ENCODE measurements at places on chromosomes 5 and 9. TPM values are rescaled to one million over a fixed set of nuclear protein-coding genes. Genes with fewer than 3 reads are reported as not detected.

GRCh38 chr9:16125629-16126028 is 572.8 kb downstream of the CCDC171 start:
- H3K4me3 ChIP-seq = no peak overlapping the region
- no peak overlapping the region for H3K27ac ChIP-seq
- H3K27me3 ChIP-seq = no peaks in the 10 kb centered on the region
- H3K4me1 ChIP-seq = no peaks in the 10 kb centered on the region

Gene GRM6
- polyA plus RNA-seq = not detected

- no peaks in the 10 kb centered on the region for H3K4me1 ChIP-seq
- H3K27me3 ChIP-seq = no peaks in the 10 kb centered on the region
- H3K4me3 ChIP-seq = no peak overlapping the region
- DNase-seq = no peak
- H3K27ac ChIP-seq = no peak overlapping the region
Measured at GRCh38 chr5:117242028-117242427, 667.4 kb upstream of the SEMA6A start.

DNA sequence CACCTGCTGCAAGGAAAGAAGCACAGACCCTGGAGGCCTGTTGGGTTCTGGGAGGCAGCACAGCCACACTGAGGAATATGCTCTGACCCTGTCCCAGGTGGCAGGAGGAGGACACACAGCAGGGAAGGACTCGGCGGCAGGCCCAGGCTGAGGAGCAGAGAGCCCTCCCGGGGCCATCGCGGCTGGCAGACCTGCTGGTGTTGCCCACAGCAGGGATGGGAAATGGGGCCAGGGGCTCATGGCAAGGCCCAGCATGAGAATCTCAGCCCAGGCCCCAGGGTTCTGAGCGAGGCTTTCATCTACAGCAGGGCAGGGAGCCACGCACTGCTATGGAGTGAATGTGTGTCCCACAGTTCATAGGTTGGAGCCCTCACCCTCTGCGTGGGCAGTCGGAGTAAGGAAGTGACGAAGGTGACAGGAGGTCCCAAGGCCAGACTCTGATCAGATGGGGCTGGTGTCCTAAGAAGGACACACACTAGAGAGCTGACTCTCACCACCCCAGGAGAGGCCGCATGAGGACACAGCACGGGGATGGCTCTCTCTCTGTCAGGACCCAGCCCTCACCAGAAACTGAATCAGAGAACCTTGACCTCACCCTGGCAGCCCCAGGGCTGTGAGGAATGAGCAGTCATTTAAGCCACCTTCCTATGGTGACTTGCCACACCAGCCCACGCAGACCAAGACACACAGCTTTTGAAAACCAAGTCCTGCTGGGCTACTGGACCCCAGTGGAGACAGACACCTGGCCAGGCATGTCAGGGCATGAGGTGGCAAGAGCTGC is 10.3 kb upstream of the GPSM1 start:
- no peaks in the 10 kb centered on the region for H3K27me3 ChIP-seq
- no peaks in the 10 kb centered on the region for H3K36me3 ChIP-seq
- H3K4me3 ChIP-seq = no peak overlapping the region

Gene SH3GLB2
- polyA plus RNA-seq = 36.2 TPM

GRCh38 chr9:38417003-38417945 is 7.0 kb downstream of the IGFBPL1 start:
- H3K4me3 ChIP-seq = no peak overlapping the region
- no peaks in the 10 kb centered on the region for H3K27me3 ChIP-seq
- no peak overlapping the region for H3K27ac ChIP-seq
- DNase-seq = no peak

GRCh38 chr5:76180814-76181805 is 97.9 kb downstream of the SV2C start:
- no peaks in the 10 kb centered on the region for H3K27me3 ChIP-seq
- no peak for DNase-seq
- peaks cover 5% of the 10 kb centered on the region for H3K4me1 ChIP-seq
- H3K36me3 ChIP-seq = no peaks in the 10 kb centered on the region
- H3K4me3 ChIP-seq = no peak overlapping the region

Data from CD8-positive, alpha-beta memory T cell (primary cell).